ENCODE measurements at places on chromosomes 1 and 21.

DNA sequence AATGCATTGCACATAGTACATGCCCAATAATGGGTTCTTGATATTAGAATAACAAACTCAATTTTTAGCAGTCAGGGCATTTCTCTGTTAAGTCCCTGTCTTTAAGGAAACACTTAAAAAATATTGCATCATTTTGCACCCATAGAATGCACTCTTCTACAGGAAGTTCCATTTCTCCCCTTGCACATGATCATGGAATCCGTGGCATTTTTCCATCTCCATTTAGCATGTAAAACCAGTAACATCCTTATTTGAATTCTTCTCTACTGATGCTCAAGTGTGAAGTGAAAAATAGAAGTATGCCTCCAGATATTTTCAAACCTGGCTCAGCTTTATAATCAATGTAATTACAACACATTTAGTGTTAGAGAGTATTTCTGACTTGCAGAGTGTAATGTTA lies 192.8 kb downstream of the RWDD3 start:
- no peak for DNase-seq

- DNase-seq: peak; percentile 23
Observed at GRCh38 chr1:147762233-147763024, 2.0 kb upstream of the GJA5 start.

GRCh38 chr1:210332233-210332632 lies 3.5 kb downstream of the HHAT start:
- DNase-seq: peak; percentile 50

GRCh38 chr1:186104459-186104858 lies 270.6 kb downstream of the TPR start:
- DNase-seq: no peak

DNA sequence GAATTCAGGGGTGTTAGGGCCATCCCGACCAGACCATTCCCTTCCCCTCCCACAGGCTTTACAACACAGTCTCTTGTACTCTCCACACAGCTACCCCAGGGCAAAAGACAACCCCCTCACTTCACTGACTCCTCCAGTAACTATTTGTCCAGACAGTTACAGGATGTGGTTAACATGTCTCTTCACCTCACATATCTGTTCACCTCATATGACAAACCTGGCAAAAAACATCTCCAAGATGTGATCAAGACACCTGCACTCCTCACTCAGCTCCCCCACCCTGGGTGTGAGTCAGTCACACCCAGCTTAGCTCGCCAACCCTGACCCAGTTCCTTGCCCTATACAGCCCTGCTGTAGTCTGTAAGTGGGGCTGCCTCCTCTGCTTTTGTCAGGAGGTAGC lies 490.5 kb upstream of the CHRM3 start:
- no peak for DNase-seq

DNA sequence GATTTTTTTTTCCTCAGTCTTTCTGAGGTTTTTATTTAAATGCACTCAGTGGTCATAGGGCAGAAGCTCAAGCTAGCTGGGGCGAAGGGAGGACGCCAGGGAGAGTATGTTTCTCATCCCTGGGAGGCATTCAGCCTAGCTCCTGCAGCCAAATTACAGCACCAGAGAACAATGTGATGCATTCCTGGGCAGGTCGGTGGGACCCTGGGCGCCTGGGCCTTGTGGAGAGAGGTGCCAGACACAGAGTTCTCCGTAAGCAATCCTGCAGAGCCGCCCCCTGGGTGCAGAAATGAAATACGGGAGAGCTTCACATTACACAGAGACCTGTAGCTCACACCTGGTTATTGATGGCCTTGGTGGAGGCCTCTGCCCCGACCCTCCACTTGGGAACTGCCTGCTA lies 15.5 kb downstream of the WNT2B start:
- no peak for DNase-seq

DNA sequence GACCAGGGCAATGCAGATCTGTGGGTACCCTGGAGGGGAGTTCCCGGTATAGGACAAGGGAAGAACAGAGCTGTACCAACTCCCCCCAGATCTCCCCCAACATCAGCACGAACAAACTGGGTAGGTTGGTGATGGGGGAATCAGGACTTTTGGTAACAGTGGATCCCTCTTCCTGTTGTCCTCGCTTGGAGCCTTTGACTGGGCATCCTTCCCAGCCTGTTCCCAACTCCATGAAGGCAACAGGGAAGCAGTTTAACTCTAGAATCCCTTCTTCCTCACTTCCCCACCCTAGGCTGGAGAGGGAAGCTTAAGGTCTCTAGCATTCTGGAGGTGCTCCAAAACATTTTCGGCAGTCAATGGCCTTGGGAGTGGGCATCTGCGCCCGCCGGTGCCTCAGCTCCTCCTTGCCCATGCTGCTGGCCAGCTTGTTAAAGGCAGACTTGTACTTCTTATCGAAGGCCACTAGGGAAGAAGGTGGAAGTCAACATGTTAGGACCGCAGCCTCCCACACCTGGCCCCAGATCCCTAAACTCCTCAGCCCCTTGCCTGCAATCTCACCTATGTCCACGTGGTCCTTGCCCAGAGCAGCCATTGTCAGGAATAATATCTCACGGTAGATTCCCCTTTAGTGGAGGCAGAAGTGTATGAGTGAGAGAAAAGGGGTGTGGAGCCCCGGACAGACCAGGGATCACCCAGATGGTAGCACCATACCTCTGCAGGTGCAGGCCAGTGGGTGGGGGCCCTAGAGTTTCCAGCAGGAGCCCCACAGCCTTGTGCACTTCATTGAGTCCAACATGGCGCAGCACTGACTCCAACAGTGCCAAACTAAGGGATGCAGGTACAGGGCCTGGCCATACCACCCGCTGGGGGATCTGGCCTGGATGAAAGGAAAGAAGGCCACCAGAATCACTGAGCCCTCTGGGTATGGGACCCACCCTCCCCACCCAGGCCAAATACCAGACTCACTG lies 7.5 kb upstream of the GATAD2B start:
- no peak for DNase-seq

GRCh38 chr1:46298387-46298786 lies 5.0 kb downstream of the LRRC41 start:
- no peak for DNase-seq

Measured in CD4-positive, CD25-positive, alpha-beta regulatory T cell (primary cell).